ENCODE measurements at places on chromosomes 6 and 20.

DNA sequence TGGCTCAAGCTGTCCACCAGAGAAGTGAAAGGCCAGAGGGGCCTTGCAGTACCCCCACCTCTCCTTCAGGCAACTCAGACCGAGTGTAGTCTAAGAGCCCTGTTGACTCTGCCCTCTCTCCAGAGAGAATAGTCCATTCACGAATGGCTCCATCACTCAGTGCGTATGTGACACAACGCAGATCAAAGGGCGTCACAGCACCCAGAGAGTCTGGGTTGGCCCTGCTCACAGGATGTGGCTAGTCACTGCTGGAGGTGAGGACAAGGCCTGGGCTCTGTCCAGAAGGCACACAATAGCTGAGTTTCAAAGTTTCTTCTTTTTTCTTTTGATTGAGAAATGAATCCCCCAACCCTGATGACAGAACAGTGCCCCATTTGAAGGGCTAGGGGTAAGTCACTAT lies 74.1 kb downstream of the TRMT11 start:
- no peak for DNase-seq

- DNase-seq = no peak
Measured at GRCh38 chr6:131736003-131736596, 25.3 kb upstream of the CTAGE9 start.

- no peak for DNase-seq
Measured at GRCh38 chr6:149153693-149154092, 163.8 kb upstream of the TAB2 start.

- no peak for DNase-seq
Measured at GRCh38 chr6:144665932-144666450, 380.9 kb downstream of the UTRN start.

- DNase-seq = no peak
Measured at GRCh38 chr6:109793792-109794191, 102.7 kb downstream of the FIG4 start.

DNA sequence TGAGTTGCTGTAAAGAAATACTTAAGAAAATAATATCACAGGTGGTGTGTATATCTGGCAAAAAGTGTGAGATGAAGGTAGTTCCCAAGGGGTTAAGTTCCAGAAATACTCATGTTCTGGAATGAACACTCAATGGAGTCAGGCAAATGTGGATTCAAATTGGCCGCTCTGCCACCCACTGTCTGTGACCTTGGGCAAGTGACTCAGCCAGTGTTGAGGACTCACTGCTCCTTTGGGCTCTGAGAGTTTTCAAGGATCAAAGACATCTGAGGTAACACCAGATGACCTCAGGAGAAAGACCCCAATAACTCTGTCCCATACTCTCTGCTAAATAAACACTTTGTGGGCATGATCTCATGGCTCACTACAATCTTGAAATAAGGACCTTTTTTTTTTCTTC lies 59.2 kb upstream of the EYA2 start:
- no peak for DNase-seq

- DNase-seq = peak; percentile 48
Measured at GRCh38 chr6:149717588-149718458, at the start of gene LATS1. LATS1 (minus strand) TSS chr6:149718101; CDS start chr6:149702126, 15,975 bp downstream.

DNA sequence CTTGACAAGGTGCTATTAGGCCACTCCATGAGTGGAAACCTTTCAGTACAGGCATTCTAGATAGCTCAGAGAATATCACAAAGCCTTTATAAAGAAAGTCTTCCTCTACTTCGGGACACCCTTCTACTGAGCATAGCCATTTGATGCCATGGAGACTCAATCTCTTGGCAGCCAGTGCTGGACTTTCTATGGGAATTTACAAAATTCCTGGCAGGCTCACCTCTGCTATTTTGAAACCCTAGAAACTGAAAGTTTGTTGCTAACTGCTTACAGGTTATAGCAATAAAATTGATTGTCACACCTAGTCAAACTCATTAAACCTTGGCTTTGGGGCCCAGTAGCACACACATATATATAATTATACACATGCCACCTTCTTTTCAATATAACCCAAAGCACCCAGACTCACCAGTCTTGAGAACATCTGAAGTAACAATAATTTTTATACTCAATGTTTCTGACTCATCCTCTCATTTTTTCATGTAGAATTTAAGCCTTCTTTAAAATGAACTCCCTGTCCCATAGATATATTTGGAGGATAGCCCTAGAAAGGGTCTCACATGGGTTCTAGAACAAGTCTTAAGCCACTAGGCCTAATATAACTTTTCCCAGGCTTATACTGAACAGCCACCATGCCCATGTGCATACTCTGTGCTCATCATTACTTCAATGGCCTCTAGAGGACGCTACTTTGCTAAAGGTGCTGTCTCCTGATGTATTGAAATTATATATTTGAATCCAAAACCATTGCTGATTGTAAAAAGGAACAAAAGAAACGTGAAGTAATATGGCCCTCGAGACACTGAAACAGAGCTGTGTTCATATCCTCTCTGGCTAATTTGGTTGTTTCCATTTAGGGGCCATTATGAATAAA lies 368.1 kb upstream of the MARCKS start:
- DNase-seq = no peak

- no peak for DNase-seq
Measured at GRCh38 chr6:113888956-113889630, 31.9 kb downstream of the MARCKS start.

DNA sequence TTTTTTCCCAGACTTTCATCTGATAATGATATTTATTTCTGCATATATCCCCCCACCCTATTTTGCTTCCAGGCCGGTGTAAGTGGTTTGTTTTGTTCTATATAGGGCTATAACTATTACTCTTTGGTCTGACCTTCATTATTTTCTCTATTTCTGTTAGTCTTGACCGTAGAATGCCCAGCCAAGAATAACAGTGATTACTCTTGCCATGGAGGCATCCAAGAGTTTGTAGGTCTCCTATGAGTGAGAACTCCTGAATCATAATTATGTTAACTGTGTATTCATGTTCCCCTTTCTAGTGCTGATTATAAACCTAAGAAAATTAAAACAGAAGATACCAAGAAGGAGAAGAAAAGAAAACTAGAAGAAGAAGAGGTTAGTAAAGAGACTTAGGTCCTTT lies 52.2 kb downstream of the TOP1 start:
- no peak for DNase-seq

DNA sequence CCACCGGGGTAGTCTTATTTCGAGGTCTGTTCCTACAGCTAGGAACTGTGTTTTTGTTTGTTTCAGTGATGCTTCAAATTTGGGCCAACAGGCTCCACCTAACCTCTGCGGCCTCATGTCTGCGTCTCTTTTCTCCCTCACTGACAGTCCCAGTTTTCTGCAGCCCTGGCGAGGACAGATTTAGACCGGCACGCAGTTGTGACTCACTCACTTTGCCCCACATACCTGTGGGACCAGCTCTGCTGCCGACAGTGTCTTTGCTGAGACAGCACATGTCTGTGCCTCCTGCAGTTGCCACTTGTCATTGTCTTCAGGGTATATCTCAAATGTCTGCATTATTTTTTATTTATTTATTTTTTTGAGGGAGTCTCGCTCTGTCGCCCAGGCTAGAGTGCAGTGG lies 29.2 kb downstream of the OSBPL2 start:
- DNase-seq = no peak

DNA sequence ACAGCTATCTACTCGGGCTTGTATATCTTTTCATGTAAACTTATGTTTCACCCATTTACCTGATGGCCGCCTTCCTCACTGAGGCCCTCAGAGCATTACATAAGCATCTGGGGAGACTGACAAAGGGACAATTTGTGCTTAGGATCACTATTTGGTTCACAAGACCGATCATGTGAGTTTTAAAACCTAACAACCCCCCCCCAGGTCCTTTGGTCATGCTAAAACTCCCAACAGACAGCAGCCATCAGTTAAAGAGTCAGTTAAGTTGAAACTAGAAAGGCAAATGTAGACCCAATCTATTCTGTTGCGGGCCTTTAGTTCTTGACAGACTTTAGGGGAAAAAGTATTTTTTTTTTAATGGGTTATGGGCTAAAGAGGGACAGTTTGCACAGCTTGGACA lies 205.0 kb upstream of the RNF24 start:
- no peak for DNase-seq

DNA sequence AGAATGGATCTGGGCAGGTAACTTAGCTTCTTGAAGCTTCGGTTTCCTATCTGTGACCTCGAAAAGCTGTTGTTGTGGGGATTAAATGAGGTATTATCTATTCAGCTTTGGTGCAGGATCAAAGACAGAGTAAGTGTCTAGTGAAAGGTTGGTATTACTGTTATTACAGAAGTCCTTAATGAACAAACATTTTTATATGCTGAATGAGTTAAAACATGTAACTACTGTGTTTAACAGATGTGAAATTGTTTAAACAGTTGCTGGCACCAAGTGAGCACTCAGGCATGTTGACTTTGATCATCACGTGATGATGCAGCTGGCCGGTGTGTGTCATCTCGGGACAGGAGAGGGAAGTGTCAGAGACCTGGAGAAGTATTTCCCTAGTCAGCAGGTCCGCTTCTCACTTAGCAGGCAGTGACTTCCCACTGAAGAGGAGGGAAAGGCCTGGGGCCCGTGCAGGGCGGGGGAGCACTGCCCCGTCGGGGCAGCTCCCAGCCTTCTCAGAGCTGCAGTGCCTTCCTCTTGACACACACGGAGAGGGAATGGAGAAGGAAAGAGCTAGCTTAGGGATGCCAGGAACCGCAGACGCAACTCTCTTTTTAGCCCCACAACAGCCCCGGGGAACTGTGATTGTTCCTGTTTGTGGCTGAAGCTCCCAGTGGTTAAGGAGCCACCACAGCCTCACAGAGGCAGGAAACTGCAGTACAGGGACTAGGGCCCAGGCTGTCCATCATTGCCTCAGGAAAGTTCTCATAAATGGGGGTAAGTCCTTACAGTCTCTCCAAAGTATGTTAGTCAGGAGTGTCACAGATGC lies 18.0 kb downstream of the TUBB2A start:
- no peak for DNase-seq

- DNase-seq = no peak
Measured at GRCh38 chr6:159441704-159441981, 251.4 kb downstream of the SOD2 start.

- no peak for DNase-seq
Measured at GRCh38 chr20:48684501-48685041, 143.2 kb downstream of the PREX1 start.

- no peak for DNase-seq
Measured at GRCh38 chr6:28597217-28597835, 71.6 kb downstream of the GPX5 start.

DNA sequence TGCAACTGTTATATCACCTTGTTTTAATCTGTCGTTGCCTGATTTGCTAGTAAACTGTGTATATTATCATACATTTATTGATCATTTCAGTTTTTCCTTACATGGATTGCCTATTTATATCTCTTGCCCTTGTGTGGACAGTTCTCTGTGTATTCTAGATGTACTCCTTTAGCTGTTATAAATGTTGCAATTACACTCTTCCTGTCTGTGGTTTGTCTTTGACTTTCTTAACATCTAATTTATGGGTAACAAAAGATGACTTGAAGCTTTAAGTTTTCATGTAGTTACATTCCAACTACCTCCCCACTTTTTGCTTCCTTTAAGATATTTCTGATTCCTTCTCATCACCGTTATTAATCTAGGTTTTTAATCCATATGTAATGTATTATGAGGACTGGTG lies 22.6 kb downstream of the PLCB1 start:
- DNase-seq = no peak

DNA sequence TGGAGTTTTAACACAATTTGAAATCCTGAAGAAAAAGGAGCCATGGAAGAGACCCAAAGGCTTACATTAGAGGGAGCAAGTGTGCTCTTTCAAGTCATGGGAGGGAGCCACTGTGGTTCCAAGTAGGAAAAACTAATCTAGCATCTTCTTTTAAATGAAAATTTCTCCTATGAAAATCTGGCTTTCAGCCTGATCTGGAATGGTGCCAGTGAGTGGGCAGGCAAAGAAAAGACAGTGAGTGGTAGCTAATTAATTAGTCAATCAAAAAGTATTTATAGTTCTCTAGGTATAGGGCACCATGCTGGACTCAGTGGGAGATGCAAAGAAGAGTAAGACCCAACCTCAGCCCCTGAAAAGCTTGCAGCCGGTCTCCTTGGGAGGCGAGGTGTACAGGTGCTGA lies 21.9 kb downstream of the CAP2 start:
- no peak for DNase-seq

DNA sequence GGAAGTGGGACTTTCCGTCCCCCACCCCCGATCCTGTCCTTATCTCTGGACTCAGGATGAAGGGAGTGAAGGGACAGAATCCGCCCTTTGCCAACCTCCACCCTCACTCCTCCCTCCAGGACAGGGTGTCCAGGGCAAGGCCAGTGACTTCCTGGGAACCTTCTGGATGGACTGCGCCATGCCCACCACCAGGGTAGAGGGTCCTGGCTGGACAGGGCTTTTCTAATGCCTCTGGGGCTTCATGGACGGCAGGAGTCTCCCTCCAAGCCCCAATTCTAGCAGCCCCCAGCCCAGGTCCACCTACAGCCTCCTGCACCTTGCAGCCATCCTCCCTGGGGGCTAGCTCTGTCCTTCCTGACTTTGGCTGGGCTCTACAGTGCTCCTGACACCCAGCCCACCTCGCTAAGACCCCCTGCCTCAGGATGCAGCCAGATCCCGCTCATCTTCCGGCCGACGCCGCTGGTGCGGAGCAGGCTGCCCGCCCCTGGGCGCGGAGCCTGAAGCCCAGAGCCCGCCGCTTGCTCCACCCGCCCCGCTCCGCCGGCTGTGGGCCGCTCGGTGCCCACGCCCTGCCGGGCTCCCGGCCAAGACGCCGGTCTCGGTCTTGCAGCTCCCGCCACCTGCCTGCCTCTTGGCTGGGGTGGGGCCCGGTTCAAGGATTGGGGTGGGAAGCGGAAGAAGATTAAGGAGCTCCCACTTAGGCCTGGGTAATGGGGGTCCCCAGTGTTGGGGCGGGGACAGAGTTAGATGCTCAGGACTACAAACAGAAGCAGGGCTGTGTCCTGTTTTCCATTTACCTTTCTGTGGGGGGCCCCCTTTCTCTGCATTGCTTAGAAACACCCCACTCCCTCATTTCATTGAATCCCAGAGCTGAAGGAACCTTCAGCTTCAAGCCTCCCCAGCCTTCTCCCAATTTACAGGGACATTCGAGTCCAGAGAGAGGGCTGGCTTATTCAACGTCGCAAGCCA lies 72.8 kb downstream of the MDGA1 start:
- no peak for DNase-seq

- no peak for DNase-seq
Measured at GRCh38 chr6:169473663-169474062, 220.0 kb upstream of the THBS2 start.

- DNase-seq = no peak
Measured at GRCh38 chr6:9455864-9456658, 958.8 kb downstream of the TFAP2A start.

- DNase-seq = no peak
Measured at GRCh38 chr6:168097621-168098430, 18.8 kb upstream of the FRMD1 start.

DNA sequence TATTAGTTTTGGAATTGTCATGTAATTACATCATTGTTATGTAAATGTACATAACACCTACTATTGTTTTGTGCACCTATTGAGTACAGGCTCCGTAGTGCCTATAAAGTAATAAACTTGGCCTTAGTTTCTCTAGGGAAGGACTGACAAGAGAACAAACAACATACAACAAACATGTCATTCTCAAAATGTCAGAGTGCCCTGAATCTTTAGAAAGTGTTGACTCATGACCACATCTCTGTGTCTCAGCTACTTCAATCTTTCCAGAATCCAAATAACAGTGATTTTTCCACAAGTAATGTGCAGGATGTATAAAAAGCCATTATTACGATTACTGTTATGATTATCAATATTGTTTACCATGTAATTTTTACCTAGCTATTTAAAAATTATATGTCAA lies 17.2 kb downstream of the LAMP5 start:
- no peak for DNase-seq

- no peak for DNase-seq
Measured at GRCh38 chr6:36389353-36389752, 1.9 kb upstream of the ETV7 start.

Measured in esophagus squamous epithelium (tissue), 5 donors.